ENCODE measurements at places on chromosomes 3 and 15. TPM values are rescaled to one million over a fixed set of nuclear protein-coding genes. Genes with fewer than 3 reads are reported as not detected.
A peak's percentile ranks its signal among the peaks of the same experiment; 100 is the strongest.

DNA sequence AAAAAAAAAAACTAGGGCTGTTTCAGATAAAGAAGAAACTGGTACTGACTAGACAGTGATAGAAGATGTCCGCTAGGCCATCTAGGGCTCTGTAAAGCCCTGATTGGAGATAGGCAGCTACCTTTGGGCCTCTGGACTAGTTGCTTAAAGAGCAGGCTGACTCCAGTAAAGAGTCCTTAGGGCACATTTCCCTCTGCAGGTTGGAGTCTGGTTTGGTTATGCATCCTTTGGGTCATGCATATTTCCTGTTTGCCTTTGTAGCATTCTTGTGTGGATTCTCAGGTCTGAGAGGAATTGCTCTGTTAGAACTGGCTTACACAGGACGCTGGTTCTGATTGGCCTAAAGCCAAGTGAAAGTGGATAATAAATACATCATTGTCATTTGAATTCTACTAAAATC lies 165.5 kb upstream of the LRRN1 start:
- H3K4me1 ChIP-seq: no peaks in the 10 kb centered on the region
- no peaks in the 10 kb centered on the region for H3K27me3 ChIP-seq
- no peak overlapping the region for H3K4me3 ChIP-seq
- DNase-seq: no peak
- H3K27ac ChIP-seq: no peak overlapping the region
- H3K36me3 ChIP-seq: no peaks in the 10 kb centered on the region

GRCh38 chr15:51846463-51847230 lies 17.2 kb downstream of the TMOD3 start:
- DNase-seq: no peak
- no peaks in the 10 kb centered on the region for H3K36me3 ChIP-seq
- H3K27me3 ChIP-seq: no peaks in the 10 kb centered on the region
- H3K4me3 ChIP-seq: no peak overlapping the region
- H3K27ac ChIP-seq: no peak overlapping the region

Gene ARPIN
- total RNA-seq: not detected

DNA sequence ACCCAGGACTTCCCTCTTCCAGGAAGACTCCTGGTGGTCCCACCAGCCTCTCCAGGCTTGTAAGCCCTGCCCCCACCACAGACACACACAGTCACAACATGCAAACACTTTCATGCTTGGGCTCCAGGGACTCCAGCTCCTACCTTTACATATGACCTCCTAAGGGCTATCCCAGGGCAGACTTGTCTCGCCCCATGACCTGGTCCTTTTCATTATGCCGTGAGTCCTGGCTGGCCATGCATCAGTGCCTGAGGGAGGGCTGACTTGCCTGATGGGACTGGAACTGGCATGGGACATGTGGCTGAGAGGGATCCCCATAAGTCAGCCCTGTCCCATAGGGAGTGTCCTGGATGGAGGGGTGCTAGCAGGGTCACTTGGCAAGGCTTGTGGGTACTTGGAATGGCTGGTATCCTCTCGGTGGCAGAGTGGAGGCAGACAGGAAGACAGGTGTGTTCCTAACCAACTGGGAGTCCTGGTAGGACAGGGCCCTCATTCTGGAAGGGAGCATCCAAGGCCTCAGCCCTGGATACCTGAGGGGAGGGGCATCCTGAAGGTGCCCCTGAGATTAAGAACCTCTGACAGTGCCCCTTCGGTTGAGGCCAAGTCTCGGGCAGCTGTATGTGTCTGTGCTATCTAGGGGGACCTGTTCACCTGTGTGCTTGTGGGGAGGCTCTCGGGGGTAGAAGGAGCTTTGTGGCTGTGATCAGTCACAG lies 540 bp upstream of the HHATL start:
- no peaks in the 10 kb centered on the region for H3K4me1 ChIP-seq
- H3K4me3 ChIP-seq: no peak overlapping the region
- no peaks in the 10 kb centered on the region for H3K27me3 ChIP-seq
- H3K36me3 ChIP-seq: no peaks in the 10 kb centered on the region
- DNase-seq: no peak
- H3K27ac ChIP-seq: no peak overlapping the region

Gene TRH
- not detected for total RNA-seq

- H3K4me1 ChIP-seq: no peaks in the 10 kb centered on the region
- no peak overlapping the region for H3K4me3 ChIP-seq
- H3K27ac ChIP-seq: no peak overlapping the region
- H3K36me3 ChIP-seq: no peaks in the 10 kb centered on the region
- no peaks in the 10 kb centered on the region for H3K27me3 ChIP-seq
These were observed 377.0 kb downstream of the GAP43 start for GRCh38 chr3:116000311-116000710.

- H3K27ac ChIP-seq: no peak overlapping the region
- H3K4me1 ChIP-seq: no peaks in the 10 kb centered on the region
- peak; percentile 12 for DNase-seq
- no peaks in the 10 kb centered on the region for H3K27me3 ChIP-seq
- H3K4me3 ChIP-seq: no peak overlapping the region
These were observed 33.0 kb downstream of the BLM start for GRCh38 chr15:90750186-90750585.

DNA sequence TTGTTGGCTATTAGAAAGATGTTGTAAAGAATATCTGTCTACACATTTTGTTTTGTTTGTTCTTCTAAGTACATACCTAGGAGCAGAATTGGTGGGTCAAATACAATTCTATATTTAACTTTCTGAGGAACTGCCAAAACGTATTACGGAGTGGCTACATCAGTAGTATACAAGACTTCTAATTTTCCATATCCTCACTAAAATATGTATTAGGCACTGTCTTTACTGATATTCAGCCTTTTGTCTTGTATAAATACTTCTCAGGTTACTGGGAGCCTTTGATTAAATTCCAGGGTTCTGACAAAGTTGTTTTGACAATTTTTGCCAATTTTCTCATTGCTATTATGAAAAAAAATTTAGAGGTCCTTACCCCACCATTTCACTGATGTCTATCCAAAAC lies 146.7 kb downstream of the NR2E3 start:
- no peaks in the 10 kb centered on the region for H3K4me1 ChIP-seq
- H3K27ac ChIP-seq: no peak overlapping the region
- no peaks in the 10 kb centered on the region for H3K27me3 ChIP-seq
- H3K4me3 ChIP-seq: no peak overlapping the region
- no peak for DNase-seq

- peak overlapping the region; percentile 2 for H3K27ac ChIP-seq
- peaks cover 29% of the 10 kb centered on the region for H3K4me1 ChIP-seq
- no peaks in the 10 kb centered on the region for H3K27me3 ChIP-seq
- no peak overlapping the region for H3K4me3 ChIP-seq
- no peaks in the 10 kb centered on the region for H3K36me3 ChIP-seq
These were observed 29.8 kb downstream of the PLA1A start for GRCh38 chr3:119627461-119627860.

GRCh38 chr3:117165601-117166051 lies 456.0 kb downstream of the TUSC7 start:
- no peak overlapping the region for H3K27ac ChIP-seq
- H3K36me3 ChIP-seq: no peaks in the 10 kb centered on the region
- no peak overlapping the region for H3K4me3 ChIP-seq
- H3K27me3 ChIP-seq: no peaks in the 10 kb centered on the region
- no peaks in the 10 kb centered on the region for H3K4me1 ChIP-seq

Gene MELTF
- total RNA-seq: 3.2 TPM

Gene LRRIQ4
- 0.71 TPM for total RNA-seq

- no peaks in the 10 kb centered on the region for H3K27me3 ChIP-seq
- H3K27ac ChIP-seq: peak overlapping the region; percentile 70
- H3K4me3 ChIP-seq: peak overlapping the region; percentile 14
- peaks cover 28% of the 10 kb centered on the region for H3K4me1 ChIP-seq
- H3K36me3 ChIP-seq: peaks cover 12% of the 10 kb centered on the region
These were observed 14.0 kb downstream of the VPS13C start for GRCh38 chr15:62046078-62046743.

- H3K36me3 ChIP-seq: peaks cover 3% of the 10 kb centered on the region
- no peaks in the 10 kb centered on the region for H3K27me3 ChIP-seq
- no peak overlapping the region for H3K27ac ChIP-seq
- DNase-seq: no peak
These were observed 32.7 kb downstream of the WDR76 start for GRCh38 chr15:43859546-43859945.

DNA sequence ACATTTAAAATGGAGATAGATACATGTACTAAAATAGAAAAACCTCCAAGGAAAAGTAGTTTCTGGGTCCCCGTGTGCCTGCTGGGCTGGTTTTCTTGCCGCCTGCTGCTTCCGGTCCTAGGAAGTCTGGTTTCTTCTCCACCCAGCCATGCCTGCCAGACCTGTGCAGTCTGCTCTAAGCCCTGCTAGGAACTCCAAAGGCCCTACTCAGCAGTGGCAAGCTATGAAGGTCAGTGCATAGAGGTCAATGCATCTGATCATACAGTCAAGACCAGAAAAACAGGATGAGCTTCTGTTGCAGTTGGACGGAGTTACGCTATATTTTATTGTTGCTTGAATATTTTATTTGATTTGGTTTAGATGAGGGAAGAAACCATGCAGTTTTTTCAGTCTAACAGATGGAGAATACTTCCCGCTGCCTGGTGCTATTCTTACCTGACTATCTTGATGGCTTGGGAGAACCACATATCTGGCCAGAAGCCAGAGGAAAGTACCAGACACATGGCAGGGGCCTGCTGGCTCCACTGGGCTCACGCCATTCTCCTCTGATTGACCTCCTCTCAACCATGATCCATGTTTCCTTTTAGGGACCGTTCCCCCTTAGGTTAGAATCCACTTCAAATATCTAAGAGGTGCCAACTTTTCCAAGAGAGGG lies 226.8 kb upstream of the ST8SIA2 start:
- no peaks in the 10 kb centered on the region for H3K4me1 ChIP-seq
- H3K27me3 ChIP-seq: no peaks in the 10 kb centered on the region
- H3K4me3 ChIP-seq: no peak overlapping the region
- no peak overlapping the region for H3K27ac ChIP-seq

GRCh38 chr15:52337198-52337853 lies 41.7 kb upstream of the MYO5C start:
- peaks cover 22% of the 10 kb centered on the region for H3K36me3 ChIP-seq
- no peaks in the 10 kb centered on the region for H3K27me3 ChIP-seq
- H3K4me3 ChIP-seq: no peak overlapping the region
- H3K27ac ChIP-seq: no peak overlapping the region

DNA sequence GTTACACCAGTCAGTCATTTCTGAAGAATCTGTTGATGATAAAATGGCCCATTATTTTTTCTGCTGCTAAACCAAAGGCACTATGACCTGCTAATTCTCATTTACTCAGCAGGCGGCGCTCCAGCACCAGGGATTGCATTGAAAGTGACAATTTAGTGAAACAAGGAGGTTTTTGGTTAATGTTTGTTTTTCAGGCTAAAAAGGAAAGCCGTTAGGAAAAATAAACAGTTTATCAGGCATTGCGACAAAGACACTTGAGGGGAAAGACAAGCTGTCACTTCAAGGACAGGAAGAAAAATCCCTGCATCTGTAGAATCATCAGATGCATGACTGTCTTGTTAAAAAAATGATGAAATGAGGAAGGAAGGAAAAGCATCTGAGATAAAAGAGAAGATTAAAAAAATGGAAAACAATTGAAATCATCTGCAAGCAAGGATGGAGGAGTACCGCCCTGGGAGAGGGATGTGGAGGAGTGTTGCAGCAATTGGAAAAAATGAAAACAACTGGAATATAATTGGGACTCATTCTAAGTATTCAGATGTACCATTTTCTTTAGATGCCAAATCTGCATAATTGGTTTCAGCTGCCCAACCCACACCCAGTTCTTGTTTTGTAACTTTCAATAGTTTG lies 54.0 kb downstream of the NR1D2 start:
- no peaks in the 10 kb centered on the region for H3K27me3 ChIP-seq
- H3K27ac ChIP-seq: no peak overlapping the region
- no peaks in the 10 kb centered on the region for H3K36me3 ChIP-seq
- no peak overlapping the region for H3K4me3 ChIP-seq

Gene ALDH1A3
- total RNA-seq: not detected

DNA sequence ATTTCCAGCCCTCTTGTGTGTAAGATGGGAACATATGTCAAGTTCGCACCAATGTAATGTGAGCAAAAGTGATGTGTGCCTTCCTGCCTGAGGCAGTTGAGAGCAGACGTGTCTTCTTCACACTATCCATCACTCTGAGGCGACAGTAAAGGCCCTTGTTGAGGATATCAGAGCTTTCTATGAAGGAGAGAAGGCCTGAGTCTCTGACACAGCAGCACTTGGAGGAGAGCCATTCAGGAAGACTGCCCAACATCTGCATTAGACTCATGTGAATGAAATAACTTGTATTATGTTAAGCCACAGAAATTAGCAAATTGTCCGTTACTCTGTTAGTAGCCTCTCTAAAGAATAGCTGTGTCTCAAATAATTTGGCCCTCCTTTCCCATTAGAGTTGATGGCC lies 108.8 kb upstream of the CCDC54 start:
- no peaks in the 10 kb centered on the region for H3K27me3 ChIP-seq
- H3K27ac ChIP-seq: no peak overlapping the region
- DNase-seq: no peak
- no peaks in the 10 kb centered on the region for H3K4me1 ChIP-seq
- no peaks in the 10 kb centered on the region for H3K36me3 ChIP-seq

DNA sequence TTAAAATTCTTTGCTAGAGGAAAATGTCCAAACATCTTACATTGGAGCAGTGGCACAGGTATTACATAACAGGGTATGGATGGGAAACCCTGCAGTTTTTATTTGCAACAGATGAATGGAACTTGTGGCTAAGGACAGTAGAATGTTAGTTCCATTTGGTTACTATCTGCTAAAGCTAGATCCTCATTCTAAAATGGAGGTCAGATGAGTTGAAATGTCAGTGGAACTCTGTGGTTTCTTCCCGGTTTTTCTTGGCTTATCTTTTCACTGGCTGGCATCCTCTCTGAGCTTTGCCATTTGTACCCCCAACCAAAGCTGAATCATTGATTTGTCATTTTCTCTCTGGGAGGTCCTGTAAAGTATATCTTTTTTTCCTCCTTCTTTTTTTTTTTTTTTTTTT lies 68.9 kb downstream of the ARMC8 start:
- no peak overlapping the region for H3K27ac ChIP-seq
- no peak for DNase-seq
- no peaks in the 10 kb centered on the region for H3K4me1 ChIP-seq
- H3K4me3 ChIP-seq: no peak overlapping the region
- H3K27me3 ChIP-seq: no peaks in the 10 kb centered on the region

DNA sequence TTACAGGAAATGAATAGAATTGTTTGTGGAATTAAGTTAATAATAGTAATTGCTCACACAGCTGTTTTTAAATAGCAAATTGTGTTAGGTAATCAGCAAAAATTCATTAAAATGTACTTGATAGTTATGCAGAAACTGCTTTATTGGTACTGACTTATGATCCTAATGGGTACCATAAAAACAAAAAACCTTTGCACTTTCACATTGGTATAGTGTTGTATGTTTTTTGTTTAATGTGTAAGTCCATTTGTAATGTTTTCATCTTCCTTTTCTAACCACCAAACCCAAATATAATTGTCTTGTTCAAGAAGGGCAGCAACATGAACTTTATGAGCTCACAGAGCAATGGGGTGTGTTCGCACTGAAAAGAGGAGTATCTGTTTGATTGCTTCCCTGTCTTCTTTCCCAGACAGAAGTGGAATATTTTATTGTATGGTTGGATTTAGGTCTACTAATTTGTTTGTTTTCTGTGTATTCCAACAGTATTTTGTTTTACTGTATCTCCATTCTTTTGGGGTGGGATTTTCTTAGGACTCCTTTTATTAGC lies 135.8 kb downstream of the TCF12 start:
- no peaks in the 10 kb centered on the region for H3K27me3 ChIP-seq
- no peaks in the 10 kb centered on the region for H3K4me1 ChIP-seq
- DNase-seq: no peak
- H3K27ac ChIP-seq: no peak overlapping the region

Measured in B cell (primary cell).